NCI-H1436 treated with DMSO at 0.1 percent for 48 hours (cell line): ENCODE measurements at places on chromosomes 1 and 21.

DNA sequence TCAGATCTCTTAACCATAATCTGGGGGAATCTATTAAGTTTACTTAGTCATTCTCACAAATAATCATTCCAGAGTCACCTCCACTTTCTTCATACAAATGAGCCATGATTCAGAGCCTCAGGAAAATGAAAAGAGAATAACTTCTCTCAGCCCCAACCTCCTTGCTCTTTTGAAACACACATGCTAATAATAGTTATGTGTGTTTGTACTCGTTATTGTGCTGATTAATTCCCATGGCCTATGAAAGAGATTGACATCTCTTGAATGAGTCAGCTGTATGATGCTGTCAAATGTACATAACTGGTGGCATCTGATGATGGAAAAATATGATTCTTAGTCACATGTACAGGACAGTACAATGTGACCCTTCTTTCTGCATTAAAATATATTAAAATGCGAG lies 41.5 kb downstream of the DTL start:
- no peak for DNase-seq

DNA sequence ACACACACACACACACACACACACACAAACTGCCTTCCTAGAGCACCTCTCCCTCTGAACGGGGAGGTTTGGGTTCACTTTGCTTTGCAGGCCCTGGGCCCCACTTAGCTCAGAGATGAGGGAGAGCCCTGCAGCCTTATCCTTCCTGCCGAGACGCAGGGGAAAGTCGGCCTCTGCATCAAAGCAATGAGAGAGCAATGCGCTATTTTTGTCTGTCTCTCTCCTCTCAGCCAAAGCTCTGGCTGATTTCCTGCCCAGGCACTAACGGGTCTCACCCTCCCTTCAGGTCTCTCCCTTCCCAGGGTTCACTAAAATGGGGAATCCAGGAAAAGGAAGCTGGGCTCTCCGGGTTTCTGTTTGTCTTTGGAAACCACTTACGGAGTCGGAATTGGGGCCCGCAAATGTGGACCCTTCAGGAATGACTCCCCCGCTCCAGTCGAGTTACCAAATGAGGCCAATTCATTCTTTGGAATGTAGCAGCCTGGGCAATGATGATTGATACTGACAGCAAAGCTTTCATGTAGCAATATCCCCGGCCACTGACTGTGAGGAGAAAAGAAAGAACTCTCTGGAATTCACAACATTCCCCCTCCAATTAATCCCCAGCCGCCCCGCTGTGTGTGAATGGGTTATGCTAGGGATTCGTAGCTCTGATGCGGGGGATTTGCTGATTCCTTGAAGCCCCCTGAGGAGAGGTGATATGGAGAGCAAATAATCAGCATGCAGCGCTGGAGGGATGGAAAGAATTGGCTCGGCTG lies 61.5 kb upstream of the WLS start:
- DNase-seq = no peak

DNA sequence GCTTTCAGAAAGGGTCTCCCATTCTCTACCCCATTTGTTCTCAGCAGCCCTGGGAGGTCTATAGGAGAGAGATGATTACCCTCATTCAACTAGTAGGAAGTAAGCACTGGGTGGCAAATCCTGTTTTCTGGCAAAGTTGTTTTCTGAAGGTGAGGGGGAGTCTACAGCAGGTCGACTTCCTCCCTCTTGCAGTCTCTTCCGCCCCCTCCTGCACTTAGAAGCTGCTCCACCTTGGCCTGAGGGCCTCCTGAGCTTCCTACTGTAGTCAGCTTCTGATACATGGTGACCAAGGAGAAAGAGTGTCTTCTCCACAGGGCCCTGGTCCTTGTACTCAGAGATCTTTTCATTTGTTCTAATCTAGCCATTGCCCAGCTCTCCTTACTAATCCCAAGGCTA lies 93.1 kb downstream of the RGL1 start:
- DNase-seq = no peak

DNA sequence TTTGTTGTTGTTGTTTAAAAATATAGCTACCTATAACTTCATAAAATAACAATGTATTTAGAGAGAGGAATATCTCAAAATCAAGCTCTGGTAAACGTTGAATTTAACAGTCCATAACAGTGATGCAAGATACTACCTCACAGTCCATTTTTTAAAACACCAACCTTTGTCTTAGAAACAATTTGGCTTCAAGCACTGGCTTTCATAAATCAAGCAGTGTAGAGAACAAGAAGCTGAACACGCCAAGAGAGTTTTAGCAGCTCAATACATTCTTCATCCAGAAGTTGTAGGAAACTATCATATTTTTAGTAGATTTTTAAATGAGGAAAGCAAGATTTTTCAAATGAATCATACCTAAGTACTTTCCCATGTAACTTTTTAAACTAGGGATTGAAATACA lies 334.3 kb upstream of the ADAMTS5 start:
- DNase-seq = no peak

DNA sequence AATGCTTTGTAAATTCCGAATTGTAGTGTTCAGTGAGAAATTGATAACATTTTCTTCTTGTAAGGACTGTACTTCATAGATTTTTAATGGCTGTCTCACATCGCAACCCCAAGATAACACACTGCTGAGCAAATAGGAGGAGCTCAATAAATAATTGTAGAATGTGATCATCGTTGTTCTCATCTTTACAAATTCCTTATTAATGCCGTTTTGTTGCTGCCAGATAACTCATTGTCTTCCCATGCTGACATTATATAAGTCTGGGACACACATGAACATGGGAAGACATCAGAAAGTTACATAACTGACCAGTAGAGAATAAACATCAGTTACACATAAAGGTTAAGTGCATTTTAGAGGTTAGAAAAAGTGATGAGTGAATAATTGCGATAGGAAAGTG lies 46.4 kb upstream of the TSPAN2 start:
- DNase-seq = no peak

GRCh38 chr1:33087677-33088076 lies 6.7 kb downstream of the AZIN2 start:
- DNase-seq = no peak

GRCh38 chr1:88917321-88918025 lies 26.1 kb upstream of the GTF2B start:
- no peak for DNase-seq

GRCh38 chr1:229623838-229624237 lies 2.1 kb downstream of the TAF5L start:
- DNase-seq = no peak

- no peak for DNase-seq
Observed at GRCh38 chr1:232037774-232038388, 411.3 kb downstream of the DISC1 start.
